ENCODE measurements at places on chromosomes 3 and 15.

DNA sequence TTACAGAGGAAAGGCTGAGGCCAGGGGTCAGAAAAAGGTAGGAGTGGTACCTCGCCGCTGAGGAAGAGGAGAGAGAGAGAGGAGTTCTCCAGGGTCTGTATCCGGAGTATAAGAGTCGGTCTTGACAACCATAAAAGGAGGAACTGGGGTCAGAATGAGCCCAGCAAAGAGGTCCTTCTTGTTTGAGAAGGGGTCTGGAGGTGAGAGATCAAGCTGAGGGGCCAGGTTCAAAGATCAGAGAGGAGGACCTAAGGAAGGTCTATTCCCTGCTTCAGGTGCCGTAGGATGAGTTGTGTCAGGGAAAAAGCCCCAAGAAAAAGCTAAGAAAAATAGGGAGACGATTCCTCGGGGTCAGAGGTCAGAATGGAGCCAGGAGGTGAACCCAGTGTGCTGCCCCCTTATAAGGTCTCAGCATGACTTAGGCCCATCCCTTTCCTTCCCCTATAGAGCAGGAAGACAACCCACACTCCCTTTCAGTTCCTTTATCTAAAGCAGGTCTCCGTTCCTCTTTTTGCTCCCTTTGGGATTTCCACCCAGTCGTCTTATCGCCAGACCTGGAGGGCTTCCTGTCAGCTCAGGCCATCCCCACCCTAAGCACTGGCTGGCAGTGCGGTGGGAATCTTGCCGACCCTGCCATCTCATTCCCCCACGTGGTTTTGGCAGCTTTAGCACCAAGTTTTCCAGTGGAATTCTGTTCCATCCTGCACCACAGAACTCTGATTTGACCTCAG lies 651 bp downstream of the MTMR14 start:
- peaks cover 4% of the 10 kb centered on the region for H3K4me1 ChIP-seq
- H3K4me3 ChIP-seq = peak overlapping the region; percentile 99
- no peaks in the 10 kb centered on the region for H3K27me3 ChIP-seq

- no peaks in the 10 kb centered on the region for H3K27me3 ChIP-seq
- H3K4me3 ChIP-seq = no peak overlapping the region
- H3K36me3 ChIP-seq = no peaks in the 10 kb centered on the region
- no peak overlapping the region for H3K27ac ChIP-seq
Measured at GRCh38 chr3:43497422-43497821, 124.4 kb downstream of the ANO10 start.

- H3K27ac ChIP-seq = no peak overlapping the region
- no peaks in the 10 kb centered on the region for H3K27me3 ChIP-seq
- H3K4me1 ChIP-seq = no peaks in the 10 kb centered on the region
- DNase-seq = no peak
Measured at GRCh38 chr3:182913889-182914288, 66.4 kb downstream of the DCUN1D1 start.

- no peaks in the 10 kb centered on the region for H3K27me3 ChIP-seq
- no peak overlapping the region for H3K4me3 ChIP-seq
Measured at GRCh38 chr3:57434041-57434440, 110.1 kb downstream of the DNAH12 start.

DNA sequence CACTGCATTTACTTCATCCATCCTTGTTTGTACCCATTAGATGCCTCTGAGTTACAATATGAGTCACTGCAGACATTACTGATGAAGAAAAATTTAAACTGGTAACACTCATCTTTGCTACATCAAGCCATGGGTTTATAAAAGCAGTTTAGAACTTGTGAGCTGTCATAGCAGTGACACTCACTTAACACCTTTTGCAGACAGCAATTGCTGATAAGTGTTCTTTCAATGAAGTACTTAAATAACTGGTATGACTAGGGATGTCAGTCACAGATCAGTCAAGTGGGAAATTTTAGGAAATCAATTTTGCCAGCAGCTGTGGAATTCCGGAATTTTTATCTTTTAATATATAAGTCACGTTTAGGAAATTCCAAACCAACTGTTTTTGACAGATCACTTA lies 643.0 kb downstream of the TBL1XR1 start:
- no peaks in the 10 kb centered on the region for H3K36me3 ChIP-seq
- no peaks in the 10 kb centered on the region for H3K4me1 ChIP-seq
- no peak for DNase-seq
- no peaks in the 10 kb centered on the region for H3K27me3 ChIP-seq

Data from glutamatergic neuron (in vitro differentiated cells).